ENCODE measurements at places on chromosomes 4 and X.

- H3K36me3 ChIP-seq: no peaks in the 10 kb centered on the region
- no peaks in the 10 kb centered on the region for H3K4me1 ChIP-seq
- no peaks in the 10 kb centered on the region for H3K27me3 ChIP-seq
- no peak overlapping the region for H3K27ac ChIP-seq
- H3K4me3 ChIP-seq: no peak overlapping the region
Observed at GRCh38 chr4:97132435-97132834, 1010.8 kb downstream of the STPG2 start.

DNA sequence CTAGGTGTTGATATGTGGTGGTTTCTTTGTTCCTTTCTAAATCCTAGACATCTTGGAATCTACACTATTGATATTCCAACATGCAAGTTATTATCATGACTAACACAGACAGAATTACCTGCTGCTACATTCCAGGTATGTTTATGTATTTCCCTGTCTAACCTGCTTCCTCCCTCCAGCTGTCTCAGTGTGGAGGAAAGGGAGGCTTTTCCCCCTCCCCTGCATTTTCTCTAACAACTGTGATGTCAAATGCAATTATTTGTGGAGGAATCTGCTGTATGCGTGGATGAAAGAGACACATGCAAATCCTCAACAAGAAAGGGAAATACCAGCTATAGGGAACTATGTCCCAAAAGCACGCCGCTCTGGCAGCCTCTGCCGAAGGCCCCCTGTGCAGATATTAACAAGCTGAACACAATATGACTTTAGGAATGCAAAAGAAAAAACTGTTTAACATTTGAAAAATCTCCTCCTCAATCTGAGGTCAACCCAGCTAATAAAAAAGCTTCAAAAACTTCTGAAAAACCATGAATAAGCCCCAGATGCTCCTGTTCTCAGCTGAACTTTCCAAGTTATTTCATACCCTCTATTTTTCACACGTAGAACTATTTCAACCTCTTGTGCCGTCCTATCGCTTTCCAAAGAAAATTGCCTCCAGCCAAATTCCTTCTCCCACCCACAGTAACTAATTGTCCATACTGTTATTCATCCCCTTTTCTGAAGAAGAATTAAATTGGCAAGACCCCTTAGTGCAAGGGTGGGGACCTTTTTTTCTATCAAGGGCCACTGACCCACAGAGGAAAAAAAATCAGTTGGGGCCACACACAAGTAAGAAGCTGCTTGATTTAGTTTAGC lies 225.1 kb upstream of the GPC4 start:
- H3K4me3 ChIP-seq: no peak overlapping the region
- no peaks in the 10 kb centered on the region for H3K36me3 ChIP-seq
- H3K4me1 ChIP-seq: no peaks in the 10 kb centered on the region
- ATAC-seq: no peak
- no peak overlapping the region for H3K27ac ChIP-seq

DNA sequence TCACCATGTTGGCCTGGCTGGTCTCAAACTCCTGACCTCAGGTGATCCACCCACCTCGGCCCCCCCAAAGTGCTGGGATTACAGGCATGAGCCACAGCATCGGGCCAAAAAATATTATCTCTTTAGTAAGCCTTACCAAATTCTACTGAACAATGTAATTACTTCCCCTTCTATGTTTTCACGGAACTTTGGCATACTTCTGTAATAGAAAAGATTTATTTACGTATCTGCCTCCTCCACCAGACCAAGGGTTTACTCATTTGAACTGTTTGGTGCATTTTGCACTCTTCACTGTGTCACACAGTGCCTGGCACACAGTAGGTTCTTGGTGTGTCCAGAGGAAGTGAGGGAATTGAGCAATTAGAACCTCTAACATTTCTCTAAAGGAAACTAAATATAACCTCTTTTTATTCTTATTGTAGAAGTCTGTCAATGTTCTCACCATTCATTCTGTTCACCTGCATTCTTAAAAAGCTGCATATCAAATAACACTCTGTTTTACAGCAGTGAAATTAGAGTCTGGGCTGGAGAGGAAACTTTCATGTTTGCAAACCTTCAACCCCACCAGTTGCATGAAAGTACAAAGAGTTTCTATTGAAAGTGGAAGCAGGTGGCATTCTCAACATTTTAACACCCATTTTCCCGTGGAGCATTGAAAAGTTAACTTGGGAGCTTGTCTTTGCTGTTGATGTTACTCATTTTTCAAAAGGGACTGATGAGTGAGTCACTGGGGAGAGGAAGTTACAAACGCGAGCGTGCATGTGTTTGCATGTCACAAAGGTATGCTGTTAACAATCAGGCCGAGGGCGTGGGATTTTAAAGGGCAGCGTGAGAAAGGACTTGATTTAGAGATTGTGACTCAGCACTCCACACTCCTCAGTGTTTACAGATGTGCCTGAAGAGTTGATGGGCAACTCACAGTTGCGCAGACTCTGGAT lies 314.1 kb downstream of the STK32B start:
- H3K4me3 ChIP-seq: no peak overlapping the region
- H3K27ac ChIP-seq: no peak overlapping the region
- no peak for ATAC-seq
- H3K27me3 ChIP-seq: no peaks in the 10 kb centered on the region

GRCh38 chr4:139018501-139018900 lies 2.9 kb downstream of the NOCT start:
- no peaks in the 10 kb centered on the region for H3K27me3 ChIP-seq
- peaks cover 13% of the 10 kb centered on the region for H3K36me3 ChIP-seq
- peaks cover 40% of the 10 kb centered on the region for H3K4me1 ChIP-seq
- no peak overlapping the region for H3K4me3 ChIP-seq
- no peak for ATAC-seq
- H3K27ac ChIP-seq: peak overlapping the region; percentile 17

DNA sequence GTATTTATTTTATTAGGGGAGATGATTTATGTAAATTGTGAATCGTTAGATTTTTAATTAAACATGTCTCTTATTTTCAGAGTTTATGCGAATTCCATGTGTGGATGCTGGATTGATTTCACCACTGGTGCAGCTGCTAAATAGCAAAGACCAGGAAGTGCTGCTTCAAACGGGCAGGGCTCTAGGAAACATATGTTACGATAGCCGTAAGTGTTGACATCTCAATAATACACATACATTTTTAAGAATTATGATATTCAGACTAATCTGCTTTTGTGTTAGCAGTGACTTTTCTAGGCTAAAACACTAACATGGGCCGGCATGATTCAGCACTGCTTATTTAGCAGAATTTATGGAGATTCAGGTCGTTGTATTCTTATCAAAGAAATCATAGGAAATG lies 91.2 kb downstream of the RAP1GDS1 start:
- H3K4me1 ChIP-seq: peaks cover 12% of the 10 kb centered on the region
- H3K36me3 ChIP-seq: peaks cover 35% of the 10 kb centered on the region
- no peak overlapping the region for H3K27ac ChIP-seq
- no peak for ATAC-seq

- ATAC-seq: no peak
- no peak overlapping the region for H3K27ac ChIP-seq
- H3K4me3 ChIP-seq: no peak overlapping the region
- peaks cover 11% of the 10 kb centered on the region for H3K36me3 ChIP-seq
Observed at GRCh38 chrX:11130136-11130535, 19.0 kb downstream of the HCCS start.

DNA sequence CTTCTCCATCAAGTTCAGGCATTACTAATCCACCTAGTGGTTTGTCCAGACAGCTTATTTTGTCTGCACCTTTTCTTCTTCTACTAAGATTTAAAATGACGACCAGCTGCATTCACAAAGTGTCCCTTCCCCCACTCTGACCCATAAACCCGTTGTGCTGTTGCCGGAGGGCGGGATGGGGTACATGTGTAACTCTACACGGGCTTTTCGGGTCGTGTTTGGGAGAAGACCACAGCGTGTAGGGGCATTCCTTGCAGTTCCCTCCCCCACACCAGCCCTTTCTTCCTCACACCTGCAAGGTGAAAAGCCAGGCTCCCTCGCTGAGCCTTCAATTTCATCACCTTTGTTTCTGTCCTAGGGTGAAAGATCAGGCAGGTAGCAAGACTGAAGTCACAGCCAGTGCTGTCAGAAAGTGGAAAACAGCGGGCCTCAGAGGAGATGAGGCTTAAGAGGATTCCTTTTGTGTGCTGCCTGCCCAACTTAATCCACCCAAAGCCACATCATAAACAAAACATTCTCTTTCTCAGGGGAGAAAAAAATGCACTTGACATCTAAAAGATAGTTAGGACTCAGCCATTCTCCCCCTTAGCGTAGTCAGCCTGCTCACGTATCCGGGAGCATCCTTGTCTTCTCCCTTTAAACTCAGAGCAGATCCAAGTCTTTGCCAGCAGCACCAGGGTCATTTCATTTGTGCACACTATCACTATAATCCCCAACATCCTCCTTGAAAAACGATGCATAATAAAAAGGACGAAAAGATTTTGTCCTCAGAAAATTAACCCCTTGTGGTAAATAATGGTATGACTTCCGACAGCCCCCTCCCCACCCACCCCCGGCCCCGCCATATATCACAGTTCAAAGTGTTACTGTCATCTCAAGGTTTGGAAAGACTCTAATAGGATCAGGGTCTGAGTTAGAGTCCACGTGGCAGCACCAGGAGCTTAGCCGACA lies 599.0 kb downstream of the RAB28 start:
- no peak overlapping the region for H3K27ac ChIP-seq
- H3K4me3 ChIP-seq: no peak overlapping the region
- no peak for ATAC-seq
- H3K4me1 ChIP-seq: no peaks in the 10 kb centered on the region
- no peaks in the 10 kb centered on the region for H3K36me3 ChIP-seq

All from stimulated activated memory B cell treated with anti-CD40 and anti-IgM and Interleukin-4, amounts not matched to agents 10 μg/mL and 1 μg/mL and 100 μg/mL, for 72 hours (primary cell).